ENCODE measurements at places on chromosomes 7 and 10.

GRCh38 chr7:54738737-54739136, 20.3 kb downstream of the SEC61G start:
- no peak for DNase-seq

- DNase-seq, result no peak
Measured at GRCh38 chr7:16779051-16779450, 25.5 kb downstream of the TSPAN13 start.

DNA sequence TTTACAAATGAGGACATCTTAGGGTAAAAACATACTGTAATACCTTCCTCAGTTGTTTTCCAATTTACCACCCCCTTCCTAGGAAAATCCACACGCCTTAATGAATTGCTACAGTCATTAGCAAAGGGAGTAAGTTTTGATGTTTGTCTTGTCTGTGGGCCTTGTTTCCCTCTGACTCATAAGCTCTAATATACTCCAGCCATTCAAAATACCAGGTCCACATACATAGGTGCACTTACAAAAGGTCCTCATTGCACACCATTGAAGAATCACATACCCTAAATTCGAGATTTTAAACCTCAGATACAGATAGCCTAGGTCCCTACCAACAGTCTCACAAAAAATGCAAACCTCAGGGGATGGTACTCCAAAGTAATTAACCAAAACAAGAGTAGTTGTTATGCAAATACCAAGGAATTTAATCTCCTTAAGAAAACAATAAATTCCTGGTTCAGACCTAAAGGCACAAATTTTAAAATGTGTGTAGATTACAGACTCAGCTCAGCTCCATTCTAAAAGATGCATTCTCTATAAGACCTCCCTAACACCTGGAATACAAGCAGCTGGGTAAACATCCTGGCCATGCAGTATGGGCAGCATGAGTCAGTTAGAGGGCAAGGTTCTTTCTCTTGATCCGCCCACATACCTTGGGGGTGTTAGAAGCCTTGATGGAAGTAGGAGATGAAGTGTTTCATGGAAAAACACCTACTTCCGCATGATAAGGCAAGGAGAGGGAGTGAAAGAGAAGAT, 3.0 kb upstream of the LIPK start:
- DNase-seq, result no peak

GRCh38 chr10:66642217-66642616, 283.6 kb upstream of the LRRTM3 start:
- no peak for DNase-seq

DNA sequence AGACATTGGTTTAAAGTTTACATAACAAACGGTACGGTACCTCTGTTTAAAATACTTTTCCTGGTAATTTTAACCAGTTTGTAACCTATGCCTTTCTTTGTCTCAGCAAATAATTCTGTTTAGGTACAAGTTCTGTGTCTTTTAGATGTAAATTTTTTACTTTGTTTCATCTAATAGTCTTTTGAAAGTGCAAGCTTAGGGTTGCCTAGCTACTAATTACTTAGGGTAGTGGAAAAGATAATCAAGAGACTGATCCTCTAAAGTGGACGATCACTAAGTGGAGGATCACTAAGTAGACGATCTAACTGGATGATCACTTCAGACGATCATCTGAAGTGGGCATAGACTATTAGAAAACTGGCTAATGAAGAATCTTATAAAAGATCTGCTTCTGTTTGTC, 16.1 kb upstream of the FKBP9 start:
- no peak for DNase-seq

- no peak for DNase-seq
Measured at GRCh38 chr7:105594034-105594433, 12.7 kb upstream of the EFCAB10 start.

GRCh38 chr7:135109976-135110375, 37.9 kb upstream of the TMEM140 start:
- DNase-seq, result no peak

DNA sequence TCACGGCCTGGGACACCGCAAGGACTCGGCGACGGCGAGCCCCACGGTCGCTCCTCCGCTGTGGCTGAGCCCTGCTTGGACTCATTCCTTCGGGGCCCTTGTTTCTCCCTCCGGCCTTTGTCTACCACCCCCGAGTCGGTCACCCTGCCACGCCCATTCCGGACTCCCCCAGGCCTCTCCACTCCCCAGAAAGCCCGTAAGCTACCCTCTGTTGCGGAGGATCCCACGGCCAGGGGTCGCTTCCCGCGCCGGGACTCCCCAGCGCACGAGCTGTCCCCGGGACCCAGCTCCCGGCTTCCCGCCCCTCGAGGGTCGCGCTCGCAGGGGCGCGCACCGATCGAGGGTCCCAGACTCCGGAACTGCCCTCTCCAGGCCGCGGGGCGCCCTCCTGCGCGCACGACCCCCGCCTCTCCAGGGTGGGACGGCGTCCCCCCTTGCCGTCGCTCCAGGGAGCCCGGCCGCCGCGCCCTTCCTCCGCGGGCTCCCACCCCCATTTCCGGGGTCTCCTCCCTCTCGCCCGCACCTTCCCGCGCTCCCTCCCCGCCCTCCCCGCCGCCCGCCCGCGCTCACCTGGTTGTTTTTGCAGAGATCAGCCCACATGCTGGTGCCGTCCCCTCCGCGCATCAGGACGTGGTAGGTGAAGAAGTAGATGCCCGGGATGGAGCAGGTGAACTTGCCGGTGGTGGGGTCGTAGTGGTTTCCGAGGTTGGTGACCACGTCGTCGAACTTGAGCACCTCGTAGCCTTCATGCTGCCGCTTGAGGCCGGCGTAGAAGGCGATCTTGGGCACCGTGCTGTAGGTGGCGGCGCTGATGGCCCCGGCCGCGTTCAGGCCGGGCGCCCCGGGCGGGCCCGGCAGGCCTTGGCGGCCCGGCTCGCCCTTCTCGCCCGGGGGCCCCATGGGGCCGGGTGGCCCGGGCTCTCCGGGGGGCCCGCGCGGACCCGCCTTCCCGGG, 1.5 kb downstream of the C1QL3 start:
- DNase-seq, result peak; percentile 52

DNA sequence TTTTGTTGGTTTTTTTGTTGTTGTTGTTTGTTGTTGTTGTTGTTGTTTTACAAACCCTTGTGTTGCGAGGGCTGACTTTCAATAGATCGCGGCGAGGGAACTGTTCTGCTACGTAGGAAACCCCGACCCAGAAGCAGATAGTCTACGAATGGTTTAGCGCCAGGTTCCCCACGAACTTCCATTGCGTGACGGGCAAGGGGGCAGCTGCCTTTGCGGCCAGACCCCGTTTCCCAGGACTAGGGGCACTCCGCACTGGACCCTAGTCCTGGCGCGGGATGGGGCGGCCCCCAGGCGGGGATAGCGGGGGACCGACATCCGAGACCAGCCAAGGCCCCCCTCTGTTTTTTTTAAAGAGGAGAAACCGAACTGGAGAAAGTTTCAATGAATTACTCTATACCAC, 119.6 kb downstream of the LRRTM3 start:
- no peak for DNase-seq

DNA sequence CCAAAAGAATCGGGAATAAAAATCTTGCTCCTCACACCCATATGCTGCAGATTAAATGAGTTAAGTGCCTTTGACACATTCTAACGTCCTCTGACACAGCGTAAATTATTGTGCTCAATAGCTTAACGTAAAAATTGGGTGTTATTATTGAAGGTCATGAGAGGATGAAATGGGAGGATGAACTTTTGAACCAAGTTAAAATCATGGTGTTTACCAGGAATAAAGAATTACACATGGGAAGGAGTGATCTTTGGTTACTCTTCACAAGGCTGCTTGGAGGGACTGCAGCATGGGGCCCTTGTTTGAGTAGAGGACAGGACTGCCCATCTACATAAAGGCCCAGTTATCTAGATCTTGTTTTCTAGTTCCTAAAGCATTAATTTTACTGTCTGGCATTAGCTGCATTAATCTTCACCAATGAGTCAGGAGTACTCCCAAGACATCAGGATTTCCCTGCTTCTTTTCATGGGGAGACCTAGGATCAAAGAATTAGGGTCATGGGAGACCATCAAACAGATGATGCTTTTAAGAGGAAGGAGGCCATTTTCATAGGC, 84.9 kb upstream of the PRR15 start:
- DNase-seq, result no peak

DNA sequence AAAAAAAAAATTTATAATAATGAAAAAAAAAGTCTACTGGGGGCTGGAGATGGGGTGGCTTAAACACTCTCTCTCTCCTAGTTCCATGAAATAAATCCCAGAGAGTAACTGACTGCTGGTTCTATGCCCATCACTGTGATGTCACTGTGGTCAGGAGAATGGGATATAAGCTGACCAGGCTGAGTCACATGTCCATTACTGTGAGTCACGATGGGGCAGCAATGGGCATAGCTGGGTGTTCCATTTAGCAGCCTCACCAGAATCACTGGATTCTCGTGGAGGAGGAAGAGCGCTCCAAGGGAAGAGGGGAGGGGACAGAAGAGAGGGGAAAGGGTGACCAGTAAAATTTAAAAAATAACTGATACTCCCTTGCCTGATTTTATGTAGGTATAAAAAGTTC, 37.1 kb downstream of the MASTL start:
- DNase-seq, result peak; percentile 26

GRCh38 chr7:155711081-155711480, 66.6 kb downstream of the RBM33 start:
- DNase-seq, result no peak

GRCh38 chr7:117706210-117706609, 167.0 kb downstream of the CTTNBP2 start:
- no peak for DNase-seq

DNA sequence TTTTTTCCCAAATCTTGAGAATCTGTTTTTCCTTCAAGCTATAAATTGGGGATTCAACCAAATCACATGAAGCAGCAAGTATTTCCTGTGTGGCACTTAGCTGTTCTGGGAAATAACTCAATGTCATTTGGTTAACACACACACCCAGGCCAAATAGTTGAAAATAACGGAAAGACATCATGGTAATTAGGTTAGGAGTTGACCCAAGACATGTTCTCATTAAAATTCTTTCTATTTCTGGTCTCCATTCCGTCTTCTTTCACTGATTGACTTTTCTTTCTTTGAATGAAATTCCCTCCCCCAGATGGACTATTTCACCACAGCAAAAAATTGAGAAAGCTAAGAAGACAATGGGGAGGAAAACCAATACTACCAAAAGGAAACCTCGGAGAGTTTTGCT, 30.5 kb downstream of the NRP1 start:
- no peak for DNase-seq

- DNase-seq, result peak; percentile 77
Measured at GRCh38 chr7:23594879-23595604, 2.1 kb upstream of the CCDC126 start.

DNA sequence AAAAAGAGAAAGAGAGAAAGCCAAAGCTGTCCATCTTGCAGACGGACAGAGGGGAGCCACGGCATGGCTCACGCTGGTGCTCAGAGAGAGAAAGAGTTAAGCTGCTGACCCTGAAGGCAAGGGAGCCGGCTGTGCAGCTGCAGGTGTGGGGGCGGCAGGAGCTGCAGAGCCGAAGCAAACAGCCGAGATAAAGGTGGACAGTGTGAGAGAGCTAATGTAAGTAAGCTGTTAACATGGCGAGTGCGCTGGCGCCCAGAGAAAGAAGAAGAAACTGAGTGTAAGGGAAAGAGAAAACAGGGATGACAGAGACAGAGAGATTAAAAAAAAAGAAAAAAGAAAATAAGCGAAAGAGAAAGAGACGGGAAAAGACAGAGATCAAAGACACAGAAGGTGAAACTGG, 18.2 kb downstream of the COL17A1 start:
- no peak for DNase-seq

GRCh38 chr10:10847387-10847786, 170.3 kb upstream of the CELF2 start:
- DNase-seq, result no peak

- no peak for DNase-seq
Measured at GRCh38 chr7:111955616-111956015, 250.6 kb downstream of the DOCK4 start.

DNA sequence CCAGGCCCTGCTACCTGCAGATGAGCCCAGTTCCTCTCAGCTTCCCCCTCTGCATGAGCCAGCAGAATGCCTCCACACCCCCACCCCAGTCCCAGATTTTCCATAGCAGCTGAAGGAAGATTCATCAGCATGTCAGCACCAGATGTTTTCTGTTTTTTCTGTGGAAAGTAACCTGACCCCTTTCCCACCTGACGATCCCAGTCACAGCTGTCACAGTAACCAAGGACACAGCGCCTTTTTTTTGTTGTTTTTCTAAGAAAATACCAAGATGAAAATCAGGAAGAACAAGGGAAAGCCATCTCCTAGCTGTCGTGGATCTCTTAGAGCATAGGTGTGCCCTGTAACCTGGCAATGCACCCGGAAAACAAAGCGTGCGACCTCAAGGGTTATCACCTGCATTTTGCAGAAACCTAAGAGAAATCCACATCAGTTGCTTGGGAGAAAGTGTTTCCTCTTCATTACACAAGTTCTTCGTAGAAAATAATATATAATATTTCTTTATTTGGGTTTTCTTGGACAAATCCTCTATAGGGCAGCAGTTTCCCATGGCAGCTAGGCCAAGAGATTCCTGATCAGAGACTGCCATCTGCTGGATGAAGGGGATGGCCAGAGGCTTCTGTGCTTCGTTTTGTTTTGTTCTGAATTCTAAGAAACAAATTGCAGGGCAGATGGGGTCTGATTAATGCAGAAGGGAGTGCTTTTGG, 401.9 kb downstream of the TNS3 start:
- no peak for DNase-seq

DNA sequence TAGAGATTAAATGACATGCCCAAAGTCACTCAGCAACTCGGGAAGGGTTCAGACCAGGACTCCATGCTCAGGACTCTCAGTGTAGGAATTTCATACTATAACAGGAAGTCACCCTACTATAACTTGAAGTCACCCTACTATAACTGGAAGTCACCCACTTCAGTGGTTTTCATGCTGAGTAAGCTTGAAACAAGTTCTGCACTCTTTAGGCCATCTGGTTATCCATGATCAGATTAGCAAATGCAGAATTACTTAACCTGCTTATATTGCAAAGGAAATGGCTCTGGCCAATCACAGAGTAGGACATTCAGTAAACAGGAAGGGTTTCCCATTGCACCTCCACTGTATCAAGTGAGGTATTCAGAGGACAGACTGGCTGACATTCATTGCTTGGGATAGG, 1240.4 kb downstream of the GATA3 start:
- no peak for DNase-seq

- DNase-seq, result no peak
Measured at GRCh38 chr7:49670991-49671390, 102.4 kb upstream of the VWC2 start.

GRCh38 chr7:111736552-111736874, 174.2 kb upstream of the IMMP2L start:
- no peak for DNase-seq

DNA sequence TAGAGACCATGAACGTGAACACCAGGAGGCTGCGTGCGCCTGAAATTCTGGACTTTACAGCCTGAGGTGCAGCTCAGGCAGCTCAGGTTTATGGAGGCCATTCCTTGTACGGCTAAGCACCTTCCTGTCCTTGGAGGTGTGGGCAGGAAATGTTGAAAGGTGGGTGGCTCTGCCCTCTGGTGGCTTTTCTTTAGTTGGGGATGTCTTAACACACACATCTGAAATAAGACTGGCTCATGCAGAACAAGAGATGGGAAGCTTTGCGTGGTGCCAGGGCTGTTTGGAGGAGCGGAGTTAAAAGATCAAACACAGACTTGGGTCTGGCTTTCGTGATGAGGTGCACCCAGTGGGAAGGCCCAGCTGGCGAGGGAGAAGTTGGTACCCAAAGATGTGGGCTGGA, 64.1 kb downstream of the DOCK1 start:
- no peak for DNase-seq

Data from stimulated activated effector memory CD8-positive, alpha-beta T cell treated with anti-CD3 and anti-CD28 coated beads, Interleukin-12 subunit alpha, Interleukin-12 subunit beta, amount 100 ng/mL, for 72 hours (primary cell).